ENCODE measurements at places on chromosomes 13 and 19.

DNA sequence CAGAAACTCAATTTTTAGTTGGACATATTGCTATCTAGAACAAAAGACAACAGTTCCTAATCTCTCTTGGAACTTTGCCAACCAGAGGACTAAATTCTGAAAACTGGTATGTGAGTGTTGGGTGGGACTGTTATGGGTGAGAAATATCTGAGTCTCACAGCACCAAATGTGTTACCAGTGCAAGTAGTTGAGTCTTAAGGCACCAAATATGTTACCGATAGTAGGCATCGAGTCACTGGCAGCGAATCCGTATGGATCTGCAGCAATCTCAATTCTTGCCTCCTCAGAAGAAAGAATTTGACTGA, 575.2 kb downstream of the DACH1 start:
- DNase-seq = no peak

DNA sequence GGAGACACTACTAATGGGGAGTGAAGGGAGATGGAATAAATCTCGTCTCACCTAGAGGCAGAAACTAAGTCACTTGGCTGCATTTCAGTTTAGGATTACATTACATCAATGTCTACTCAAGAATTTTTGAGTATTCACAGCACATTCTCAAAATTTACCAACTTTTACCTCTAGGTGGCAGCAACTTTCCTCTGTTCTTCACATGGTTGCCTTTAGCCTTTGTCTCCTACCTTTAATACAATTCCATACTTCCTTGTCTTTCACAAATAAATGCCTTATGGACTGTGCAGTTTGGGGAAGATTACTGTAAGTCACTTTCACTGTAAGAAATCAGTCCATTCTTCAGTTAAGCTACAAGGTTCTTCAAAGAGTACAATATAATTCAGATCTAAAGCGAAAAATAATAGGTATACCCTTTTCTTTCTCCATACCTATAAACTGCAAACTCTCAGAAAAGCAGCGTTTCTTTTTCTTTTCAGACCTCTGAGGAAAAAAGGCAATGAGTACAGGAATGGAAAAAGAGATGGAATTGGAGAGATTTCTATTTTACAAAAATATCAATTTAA, 379.4 kb downstream of the KLF12 start:
- DNase-seq = no peak

GRCh38 chr19:6222884-6223283, 56.9 kb downstream of the MLLT1 start:
- no peak for DNase-seq

DNA sequence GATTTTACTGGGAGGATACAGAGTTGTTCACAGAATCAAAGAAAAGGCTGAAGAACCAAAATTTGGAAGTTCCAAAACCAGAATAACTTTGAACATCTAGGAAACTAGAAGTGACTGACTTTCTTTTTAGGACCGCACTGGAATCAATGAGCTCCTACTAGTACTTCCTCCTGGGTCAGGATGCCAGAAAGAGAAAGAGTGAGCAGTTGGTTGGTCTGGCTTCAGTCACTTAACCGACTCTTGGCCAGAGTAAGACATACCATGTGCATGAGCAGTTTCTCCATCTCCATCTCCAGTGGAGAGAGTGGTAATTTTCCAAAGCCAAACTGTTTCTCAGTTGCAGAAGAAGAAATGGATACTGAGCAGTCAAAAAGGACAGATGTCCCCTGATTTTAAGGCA, 27.1 kb upstream of the MTUS2 start:
- no peak for DNase-seq

DNA sequence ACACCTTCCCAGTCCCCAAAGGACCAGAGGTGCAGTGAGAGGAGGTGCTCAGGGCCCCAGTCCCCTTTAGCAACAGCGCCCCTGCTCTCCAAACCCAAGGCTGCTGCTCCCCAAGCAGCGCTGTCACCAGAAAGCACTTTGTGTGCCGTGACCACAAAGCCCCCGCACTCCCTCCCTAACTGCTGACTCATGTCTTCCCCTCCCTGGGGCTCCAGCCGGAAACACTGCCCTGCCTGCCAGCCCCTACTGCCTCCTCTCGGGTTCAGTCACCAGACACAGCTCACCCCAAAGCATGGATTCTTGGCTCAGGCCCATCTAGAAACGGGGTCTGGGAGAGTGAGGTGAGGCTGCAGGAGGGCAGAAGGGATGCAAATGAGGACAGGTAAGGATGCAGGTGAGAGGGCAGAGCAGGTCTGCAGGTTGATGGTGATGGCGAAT, 4.9 kb upstream of the TNFSF14 start:
- DNase-seq = peak; percentile 70

- DNase-seq = no peak
These were observed 22.4 kb downstream of the FGF21 start for GRCh38 chr19:48777720-48778119.

DNA sequence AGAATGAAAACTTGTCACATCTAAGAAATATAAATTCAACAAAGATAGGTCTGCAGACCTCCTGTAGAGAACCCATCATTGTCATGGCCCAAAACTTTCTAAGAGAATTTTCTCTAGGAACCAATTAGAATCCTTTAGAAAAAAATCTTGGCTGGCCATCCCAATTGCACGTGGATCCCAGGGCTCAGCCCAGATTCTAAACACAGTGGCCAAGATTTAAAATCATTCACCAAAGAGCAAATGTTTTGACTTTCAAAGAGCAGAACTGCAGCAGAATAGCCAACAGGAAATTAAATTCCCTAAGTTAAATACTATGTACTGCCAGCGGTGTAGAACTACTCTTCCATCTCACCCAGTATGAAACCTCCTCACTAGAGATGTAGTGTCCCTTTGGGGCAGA, 21.3 kb downstream of the IPO5 start:
- no peak for DNase-seq

DNA sequence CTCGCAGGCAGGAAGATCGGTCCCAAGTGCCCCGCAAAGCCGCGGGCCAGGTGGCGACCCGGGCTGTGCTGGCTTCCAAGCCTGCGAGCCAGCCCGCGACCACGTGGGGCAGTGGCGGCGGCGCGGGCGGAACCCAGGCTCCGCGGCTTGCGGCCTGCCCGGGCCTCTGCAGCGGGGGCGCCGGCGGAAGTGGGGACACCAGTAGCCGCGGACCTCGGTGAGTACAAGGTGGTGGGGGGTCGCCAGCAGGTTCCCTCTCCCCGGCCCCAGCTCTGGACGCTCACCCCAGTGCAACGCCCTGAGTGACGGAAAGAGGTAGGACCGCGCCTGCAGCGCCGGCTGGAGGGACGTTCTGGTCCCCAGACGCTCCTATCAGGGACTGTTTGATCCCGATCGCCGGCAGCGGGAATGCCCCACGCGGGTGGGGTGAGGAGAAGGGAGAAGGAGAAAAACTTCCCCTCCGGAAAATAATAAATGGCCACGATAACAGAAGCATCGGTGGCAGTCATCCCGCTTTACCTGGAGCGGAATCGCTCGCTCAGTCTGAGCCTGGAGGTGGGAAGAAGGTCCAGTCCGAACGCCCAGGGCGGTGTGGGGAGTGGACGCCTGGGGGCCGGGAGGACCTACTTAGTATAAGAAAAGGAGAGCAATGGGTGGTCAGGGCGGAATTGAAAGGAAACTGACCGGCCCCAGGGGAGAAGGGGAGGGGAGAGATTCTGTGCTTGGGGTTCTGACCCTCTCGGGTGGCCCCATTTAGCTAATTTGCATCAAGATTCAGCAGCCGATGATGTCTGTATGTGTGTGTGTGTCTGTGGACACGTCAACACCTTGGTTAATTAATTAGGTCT, at the start of gene GEMIN7:
Gene GEMIN7 (plus strand): TSS at position 198 of the 848 bp plus-strand sequence. CDS start 10,855 bp downstream, outside the sequence.
- DNase-seq = peak; percentile 83

DNA sequence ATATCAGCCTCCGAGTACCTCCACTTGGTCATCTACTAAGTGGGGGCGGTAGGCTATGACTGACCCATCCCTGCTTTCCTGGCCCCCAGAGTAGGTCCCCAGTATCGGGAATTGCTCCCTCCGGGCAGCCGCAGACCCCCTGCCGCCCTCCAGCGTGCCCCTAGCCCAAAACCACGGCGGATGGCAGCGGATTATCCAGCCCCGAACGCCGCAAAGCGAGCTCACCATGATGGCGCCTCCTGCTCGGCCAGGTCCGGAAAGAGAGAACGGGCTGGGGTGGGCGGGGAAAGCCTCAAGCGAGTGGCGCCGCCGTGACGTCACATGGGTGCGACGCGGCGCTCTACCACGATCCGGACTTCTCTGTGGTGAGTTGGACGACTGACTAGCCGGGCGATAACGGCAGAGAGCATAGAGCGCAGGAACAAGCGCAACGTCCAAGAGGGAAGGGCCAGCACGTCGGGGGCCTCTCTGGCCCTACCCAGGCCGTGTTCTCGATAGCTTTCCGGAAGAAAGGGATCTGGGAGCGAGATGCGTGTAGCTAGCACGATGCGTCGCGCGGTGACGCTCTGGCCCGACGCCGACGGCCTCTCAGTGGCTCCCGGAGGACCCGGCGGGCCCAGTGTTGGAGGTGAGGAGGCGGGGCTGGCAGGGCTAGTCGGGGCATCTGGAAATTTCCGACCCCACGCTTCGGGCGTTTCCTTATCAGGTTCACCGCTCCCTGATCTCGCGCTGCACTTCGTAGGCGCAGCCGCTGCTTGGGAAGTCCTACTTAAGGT, at the start of the genes RPL18 and SPHK2:
Gene RPL18 (minus strand): TSS at position 263 of the 776 bp plus-strand sequence. CDS start 35 bp downstream, at position 228.
Gene SPHK2 (plus strand): TSS at position 591 of the 776 bp plus-strand sequence. CDS start 1,009 bp downstream, outside the sequence.
- DNase-seq = peak; percentile 99

DNA sequence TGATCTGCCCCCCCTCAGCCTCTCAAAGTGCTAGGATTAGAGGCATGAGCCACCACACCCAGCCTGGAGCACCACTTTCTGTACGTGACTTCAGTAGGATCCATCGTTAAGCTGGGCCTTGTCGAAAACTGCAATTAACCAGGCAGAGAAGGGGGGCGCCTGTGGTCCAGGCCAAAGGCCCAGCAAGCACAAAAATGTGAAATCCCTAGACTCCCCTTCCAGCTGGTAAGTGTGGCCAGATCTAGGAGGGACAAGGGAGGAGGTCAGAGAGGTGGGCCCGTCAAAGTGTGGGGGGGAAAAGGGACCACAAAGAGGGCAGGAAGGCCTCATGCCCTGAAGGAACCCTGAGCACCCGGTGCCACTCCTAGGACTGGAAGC, 13.8 kb downstream of the DDX39A start:
- DNase-seq = no peak

- no peak for DNase-seq
These were observed 359.6 kb downstream of the FOXO1 start for GRCh38 chr13:40306817-40307216.

- no peak for DNase-seq
These were observed 96.7 kb downstream of the PCDH9 start for GRCh38 chr13:67133476-67133875.

DNA sequence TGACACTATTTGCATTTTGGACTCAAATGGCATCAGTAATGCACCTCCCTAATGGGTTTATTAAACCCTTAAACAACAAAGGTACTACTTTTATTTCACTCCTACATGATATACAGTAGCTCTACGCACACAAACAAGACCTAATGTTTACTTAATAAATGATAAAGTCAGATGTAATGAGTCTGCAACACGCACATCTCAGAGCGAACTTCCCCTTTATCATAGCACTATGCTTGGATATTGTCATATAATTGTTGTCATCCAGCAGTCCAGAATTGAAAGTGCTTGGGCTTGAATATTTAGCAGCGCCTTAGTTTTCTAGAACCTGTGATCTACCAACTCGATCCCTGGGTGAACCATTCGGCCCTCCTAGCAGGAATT, 772 bp downstream of the PARP4 start:
- DNase-seq = no peak

- DNase-seq = no peak
These were observed 27.0 kb downstream of the TEX29 start for GRCh38 chr13:111347438-111347837.

DNA sequence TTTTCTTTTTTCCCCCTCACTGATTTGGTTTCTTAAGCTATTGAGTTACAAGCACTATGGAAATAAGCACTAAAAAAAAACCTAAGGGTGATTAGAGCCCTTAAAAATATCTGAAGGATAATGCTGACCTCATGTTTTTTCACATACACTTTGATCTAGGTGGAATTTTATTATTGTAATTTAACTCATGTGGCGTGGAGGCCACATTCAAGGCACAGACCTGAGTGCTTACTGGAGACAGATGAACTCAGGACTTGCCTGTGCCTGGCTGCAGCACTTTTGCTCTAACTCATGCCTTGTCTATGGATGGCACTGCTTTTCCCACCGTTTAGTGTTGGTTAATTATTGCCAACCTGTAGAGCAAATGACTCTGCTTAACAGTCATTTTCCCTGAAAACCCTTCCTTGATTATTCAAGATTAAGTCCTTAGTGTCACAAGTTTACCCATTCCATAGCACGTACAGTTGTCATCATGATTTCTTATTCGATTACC, 541.4 kb downstream of the GPC6 start:
- no peak for DNase-seq

GRCh38 chr13:35594096-35594495, 117.6 kb upstream of the MAB21L1 start:
- no peak for DNase-seq

All from left hindlimb (tissue), 1 donor.